Fibroblast of skin of abdomen (primary cell): ENCODE measurements at places on chromosomes 13 and 19.

DNA sequence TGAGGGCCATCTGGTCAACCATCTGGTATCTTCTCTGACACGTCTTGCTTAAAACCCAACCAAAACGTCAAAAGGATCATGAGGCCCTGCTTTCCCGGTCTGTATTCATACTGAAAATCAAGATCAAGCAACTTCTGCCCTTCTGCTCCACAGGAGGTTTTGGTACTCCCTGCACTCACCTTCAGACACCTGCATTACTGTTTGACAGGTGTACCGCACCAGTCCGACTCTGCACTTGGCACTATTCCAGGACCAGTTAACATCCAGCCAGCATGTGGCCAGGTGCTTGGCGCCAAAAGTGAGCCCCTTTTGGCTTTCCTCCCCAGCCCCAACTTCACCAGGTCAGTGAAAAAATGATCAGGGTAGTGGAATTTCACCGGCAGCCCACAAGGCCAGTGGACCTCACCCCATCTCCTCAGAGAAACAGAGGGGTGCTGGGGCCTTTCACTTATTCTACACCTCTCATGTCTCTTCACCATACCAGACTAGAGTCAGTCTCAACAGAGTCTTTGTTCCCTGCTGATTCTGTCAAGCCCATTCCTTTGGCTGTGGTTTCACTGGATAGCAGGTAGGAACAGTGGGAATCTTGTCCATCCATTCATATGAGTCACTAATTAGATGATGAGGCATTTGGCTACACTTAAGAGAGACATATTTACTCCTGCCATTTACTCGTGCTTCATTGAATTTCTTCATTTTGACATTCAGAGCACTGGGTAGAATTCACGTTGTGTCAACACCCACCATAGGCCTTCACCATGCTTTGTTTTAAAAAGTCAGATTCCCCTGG, 85.3 kb downstream of the ZNF726 start:
- no peak for DNase-seq

- DNase-seq, result peak; percentile 48
These were observed 46.9 kb downstream of the FNDC3A start for GRCh38 chr13:49022472-49023144.

DNA sequence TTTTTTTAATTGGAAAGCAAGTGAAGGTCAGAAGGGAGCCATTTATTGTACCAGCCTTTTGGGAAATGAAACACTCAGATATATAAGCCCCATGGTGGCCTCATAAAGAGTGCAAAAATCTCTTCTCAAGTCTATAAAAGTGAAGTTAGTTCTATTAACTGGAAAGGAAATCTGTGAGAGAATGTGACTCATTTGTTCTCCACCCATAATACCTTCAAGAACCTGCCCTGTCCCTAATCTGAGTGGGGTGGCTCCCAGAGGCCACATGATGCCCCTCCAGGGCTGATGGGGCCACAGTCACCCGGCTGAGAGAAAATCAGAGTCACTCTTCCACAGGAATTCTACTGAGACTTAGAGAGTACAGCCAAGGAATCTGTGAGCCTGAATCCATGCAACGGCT, 65.8 kb upstream of the SERP2 start:
- no peak for DNase-seq

DNA sequence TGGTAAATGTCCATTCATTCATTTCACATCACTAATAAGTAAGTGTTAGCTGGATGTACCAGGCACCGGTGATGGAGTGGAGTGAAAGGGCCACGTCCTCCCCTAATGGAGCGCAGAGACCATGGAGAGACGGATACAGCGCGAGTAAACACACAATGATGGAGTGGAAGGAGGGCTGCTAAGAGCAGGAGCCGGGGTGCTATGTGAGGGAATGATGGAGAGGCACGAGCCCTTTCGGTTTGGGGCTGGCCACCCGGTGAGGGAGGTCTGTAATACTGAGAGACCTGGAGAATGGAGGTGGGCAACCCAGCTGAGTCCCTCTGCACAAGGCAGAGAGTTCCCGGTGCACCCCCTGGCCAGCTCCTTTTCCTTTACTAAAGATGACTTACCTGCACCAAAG, 53.7 kb downstream of the PEPD start:
- no peak for DNase-seq

- no peak for DNase-seq
These were observed 53.0 kb downstream of the DPY19L3 start for GRCh38 chr19:32458500-32459123.

GRCh38 chr19:39969266-39969665, 1.7 kb upstream of the PSMC4 start:
- no peak for DNase-seq

DNA sequence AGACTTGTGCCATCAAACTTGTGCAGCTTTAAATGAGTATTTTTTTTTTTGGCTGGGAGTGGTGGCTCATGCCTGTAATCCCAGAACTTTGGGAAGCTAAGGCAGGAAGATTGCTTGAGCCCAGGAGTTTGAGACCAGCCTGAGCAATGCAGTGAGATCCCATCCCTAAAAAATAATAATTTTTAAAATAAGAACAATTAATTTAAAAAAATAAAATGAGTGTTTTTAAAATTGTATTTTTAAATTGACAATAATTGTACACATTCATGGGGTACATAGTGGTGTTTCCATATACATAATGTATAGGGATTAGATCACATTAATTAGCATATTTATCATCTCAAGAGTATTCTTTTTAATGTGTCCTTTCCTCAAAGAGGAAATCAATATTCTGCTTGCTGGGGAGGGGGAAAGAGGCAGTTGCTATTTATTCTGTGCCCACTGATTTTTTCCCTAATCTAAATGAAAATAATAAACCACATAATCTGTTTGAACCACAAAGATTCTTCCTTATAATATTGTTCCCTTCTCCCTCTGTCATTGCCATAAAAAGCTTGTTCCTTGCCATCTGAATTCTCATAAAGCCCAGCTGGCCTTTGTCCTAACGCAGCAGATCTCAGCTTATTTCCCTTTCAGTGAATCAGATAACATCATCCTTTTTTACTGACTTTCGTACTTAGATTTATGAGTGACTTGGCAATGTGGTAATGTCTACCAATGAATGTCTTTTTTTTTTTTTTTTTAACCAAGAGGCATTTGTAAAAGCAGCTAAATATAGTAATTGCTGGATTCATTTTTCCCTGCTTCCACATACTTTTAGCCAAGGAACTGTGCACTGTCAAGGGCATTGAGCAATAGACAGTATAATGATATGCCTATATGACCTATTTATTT, 81.8 kb upstream of the RUBCNL start:
- peak; percentile 84 for DNase-seq

DNA sequence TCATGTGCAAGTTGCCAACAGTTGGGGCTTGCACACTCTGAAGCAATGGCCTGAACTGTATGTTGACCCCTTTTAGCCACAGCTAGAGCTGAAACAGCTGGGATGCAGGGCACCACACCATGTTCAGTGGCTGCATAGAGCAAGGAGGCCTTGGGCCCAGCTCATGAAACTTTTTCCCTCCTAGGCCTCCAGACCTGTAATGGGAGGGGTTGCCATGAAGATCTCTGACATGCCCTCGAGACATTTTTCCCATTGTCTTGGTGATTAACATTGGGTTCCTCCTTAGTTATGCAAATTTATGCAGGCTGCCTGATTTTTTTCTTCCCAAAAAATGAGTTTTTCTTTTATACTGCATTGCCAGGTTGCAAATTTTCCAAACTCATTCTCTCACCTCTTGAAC, 165.1 kb upstream of the PRR20A start:
- no peak for DNase-seq

DNA sequence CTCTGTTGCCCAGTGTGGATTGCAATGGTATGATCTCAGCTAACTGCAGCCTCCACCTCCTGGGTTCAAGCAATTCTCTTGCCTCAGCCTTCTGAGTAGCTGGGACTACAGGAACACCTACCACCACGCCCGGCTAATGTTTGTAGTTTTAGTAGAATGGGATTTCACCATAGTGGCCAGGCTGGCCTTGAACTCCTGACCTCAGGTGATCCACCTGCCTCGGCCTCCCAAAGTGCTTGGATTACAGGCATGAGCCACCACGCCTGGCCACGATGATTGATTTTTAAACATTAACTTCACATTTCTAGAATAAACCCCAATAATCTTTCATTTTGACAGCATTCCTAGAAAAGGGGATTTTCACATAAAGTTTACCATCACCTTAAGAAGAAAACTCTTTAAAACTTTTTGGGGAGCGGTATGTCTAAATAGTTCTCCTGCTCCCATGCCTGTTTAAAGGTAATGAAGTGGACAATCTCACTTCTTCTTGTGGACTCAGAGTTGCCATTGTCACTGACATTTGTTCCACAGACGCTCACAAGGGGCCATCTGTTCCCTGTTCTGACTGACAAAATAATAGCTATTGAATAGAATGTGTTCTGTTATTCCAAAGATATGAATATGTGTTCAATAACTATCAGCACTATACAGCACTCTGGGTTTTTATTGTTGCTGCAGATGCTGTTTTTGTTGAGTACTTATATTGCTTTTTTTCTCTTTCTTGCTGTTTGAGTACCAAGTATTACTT, 66.1 kb upstream of the C1QTNF9B start:
- DNase-seq, result no peak

- no peak for DNase-seq
These were observed at the start of gene HOOK2 for GRCh38 chr19:12774588-12775555. Gene HOOK2 (minus strand): TSS chr19:12775552. CDS start chr19:12775449, 103 bp downstream.

- no peak for DNase-seq
These were observed 1.0 kb upstream of the PCDH8 start for GRCh38 chr13:52849291-52850071.
